ENCODE measurements at places on chromosomes 6 and 20. TPM values are rescaled to one million over a fixed set of nuclear protein-coding genes. Genes with fewer than 3 reads are reported as not detected.

Gene FRMD1
- not detected for total RNA-seq

DNA sequence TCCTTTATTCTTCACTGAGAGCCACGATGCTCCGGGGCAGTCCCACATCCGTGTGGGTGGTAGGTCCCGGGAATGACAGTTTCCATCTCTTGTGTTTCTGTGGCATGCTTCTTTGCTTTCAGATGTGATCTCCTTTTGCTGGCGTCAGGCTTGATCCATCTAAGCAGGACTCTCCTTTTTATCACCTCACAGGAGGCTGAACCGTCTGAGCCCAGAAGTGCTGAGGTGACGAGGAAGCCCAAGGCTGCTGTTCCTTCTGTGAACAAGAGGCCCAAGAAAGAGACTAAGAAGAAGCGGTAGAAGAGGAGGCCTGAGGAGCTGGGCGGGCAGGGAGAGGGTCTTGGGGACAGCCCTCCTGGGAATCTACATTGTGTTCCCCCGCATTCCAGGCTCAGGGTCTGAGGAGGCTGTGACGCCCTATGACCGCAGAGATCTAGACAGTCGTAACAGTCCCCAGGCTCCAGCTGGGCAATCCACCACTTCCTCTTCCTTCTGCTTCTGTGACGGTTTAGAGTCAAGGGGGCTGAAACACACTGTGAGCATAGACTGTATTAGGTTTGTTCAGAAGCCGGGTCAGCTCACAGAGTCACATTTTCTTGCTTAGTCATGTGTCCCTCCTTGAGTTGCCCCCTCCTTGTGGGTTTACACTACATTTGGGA lies 26.8 kb downstream of the MANBAL start:
- no peak overlapping the region for H3K4me3 ChIP-seq
- peak; percentile 55 for DNase-seq
- peaks cover 34% of the 10 kb centered on the region for H3K4me1 ChIP-seq
- H3K27ac ChIP-seq, result no peak overlapping the region
- no peaks in the 10 kb centered on the region for H3K27me3 ChIP-seq

Gene FNDC11
- 0.25 TPM for total RNA-seq

DNA sequence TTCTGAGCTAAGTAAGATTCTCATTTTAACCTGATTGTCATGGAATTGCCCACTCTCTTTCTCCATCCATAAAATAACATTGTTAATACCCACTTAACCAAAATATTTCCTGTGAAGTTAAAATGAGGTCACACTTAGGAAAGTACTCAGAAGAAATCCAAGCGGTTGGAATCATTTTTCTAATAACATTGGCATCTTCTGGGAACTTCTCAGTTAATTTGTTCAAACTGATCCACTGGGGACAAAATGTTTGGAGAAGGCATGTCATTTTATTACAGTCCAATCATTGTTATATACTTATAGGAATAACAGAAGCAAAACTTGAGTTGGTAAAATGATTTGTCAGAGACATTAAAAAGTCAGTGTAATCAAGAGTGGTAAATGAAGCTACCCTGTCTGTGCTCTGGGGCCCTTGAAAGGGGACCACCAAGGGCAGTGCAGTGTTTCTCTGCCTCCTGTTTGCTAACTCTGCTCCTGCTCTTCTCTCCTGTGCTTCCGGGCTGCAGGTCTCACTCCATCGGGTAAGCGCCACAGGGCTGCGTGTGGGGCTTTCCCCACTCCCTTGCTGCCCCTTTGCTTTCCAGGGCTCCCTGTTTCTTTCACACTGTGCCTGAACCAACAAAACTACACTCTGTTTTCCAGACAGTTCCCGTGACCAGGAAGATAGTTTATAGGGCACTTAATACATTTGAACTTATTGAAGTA lies 50.1 kb downstream of the HDDC2 start:
- H3K4me1 ChIP-seq, result peaks cover 67% of the 10 kb centered on the region
- no peaks in the 10 kb centered on the region for H3K36me3 ChIP-seq
- H3K27ac ChIP-seq, result peak overlapping the region; percentile 94
- H3K27me3 ChIP-seq, result no peaks in the 10 kb centered on the region

DNA sequence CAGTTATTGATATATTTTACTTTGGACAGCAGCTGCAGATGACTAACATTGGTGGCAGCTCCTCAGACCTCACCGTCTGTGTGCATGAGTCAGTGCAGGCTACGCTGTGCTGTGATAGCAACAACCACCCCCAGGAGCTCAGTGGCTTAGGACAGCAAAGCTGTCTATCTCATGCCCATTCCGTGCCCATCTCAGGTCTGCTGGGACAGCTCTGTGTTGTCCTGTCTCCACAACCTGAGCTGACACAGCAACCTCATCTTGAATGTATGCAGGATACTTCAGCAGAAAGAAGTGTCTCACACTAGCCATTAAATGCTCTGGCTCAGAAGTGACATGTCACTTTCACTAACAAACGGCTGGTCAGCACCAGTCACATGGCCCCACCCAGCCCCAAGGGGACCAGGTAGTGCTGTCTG lies 47.7 kb downstream of the BANF2 start:
- H3K27ac ChIP-seq, result peak overlapping the region; percentile 89
- DNase-seq, result no peak
- H3K27me3 ChIP-seq, result peaks cover under 1% of the 10 kb centered on the region
- H3K4me1 ChIP-seq, result peaks cover 18% of the 10 kb centered on the region
- no peaks in the 10 kb centered on the region for H3K36me3 ChIP-seq

DNA sequence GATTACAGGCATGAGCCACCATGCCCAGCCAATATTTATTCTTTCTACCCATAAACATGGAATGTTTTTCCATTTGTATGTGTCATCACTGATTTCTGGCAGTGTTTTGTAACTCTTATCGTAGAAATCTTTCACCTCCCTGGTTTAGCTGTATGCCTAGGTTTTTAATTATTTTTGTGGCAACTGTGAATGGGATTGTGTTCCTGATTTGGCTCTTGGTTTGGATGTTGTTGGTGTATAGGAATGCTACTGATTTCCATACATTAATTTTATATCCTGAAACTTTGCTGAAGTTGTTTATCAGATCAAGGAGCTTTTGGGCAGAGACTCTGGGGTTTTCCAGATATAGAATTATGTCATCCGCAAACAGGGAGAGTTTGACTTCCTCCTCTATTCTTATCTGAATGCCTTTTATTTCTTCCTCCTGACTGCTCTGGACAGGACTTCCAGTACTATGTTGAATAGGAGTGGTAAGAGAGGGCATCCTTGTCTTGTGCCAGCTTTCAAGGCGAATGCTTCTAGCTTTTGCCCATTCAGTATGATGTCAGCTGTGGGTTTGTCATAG lies 198.6 kb downstream of the ZDHHC14 start:
- no peak overlapping the region for H3K4me3 ChIP-seq
- H3K27ac ChIP-seq, result no peak overlapping the region
- DNase-seq, result no peak
- H3K4me1 ChIP-seq, result no peaks in the 10 kb centered on the region
- peaks cover 5% of the 10 kb centered on the region for H3K36me3 ChIP-seq

- no peaks in the 10 kb centered on the region for H3K27me3 ChIP-seq
- H3K36me3 ChIP-seq, result no peaks in the 10 kb centered on the region
- DNase-seq, result no peak
- H3K4me1 ChIP-seq, result peaks cover 7% of the 10 kb centered on the region
- no peak overlapping the region for H3K27ac ChIP-seq
These were observed 36.6 kb upstream of the GFOD1 start for GRCh38 chr6:13523826-13524622.
